ENCODE measurements at places on chromosomes 12 and 14. TPM values are rescaled to one million over a fixed set of nuclear protein-coding genes. Genes with fewer than 3 reads are reported as not detected.

NEUROD4 gene
- total RNA-seq: not detected

GPR65 gene
- total RNA-seq: not detected

GPRC5A gene
- total RNA-seq: 1.0 TPM

MIP gene
- not detected for total RNA-seq

PRB3 gene
- 0.67 TPM for total RNA-seq

PIWIL1 gene
- not detected for total RNA-seq

GLI1 gene
- total RNA-seq: 20.6 TPM

NPFF gene
- 0.80 TPM for total RNA-seq

USP44 gene
- 197 TPM for total RNA-seq

TCL1B gene
- total RNA-seq: 9.6 TPM

ADAMTS20 gene
- total RNA-seq: 4.5 TPM

All from H1 (cell line).